ENCODE measurements at places on chromosomes 3 and 15. TPM values are rescaled to one million over a fixed set of nuclear protein-coding genes. Genes with fewer than 3 reads are reported as not detected.

The ASB14 gene
- total RNA-seq: not detected

GRCh38 chr15:80174017-80174746 is 21.4 kb downstream of the FAH start:
- DNase-seq: no peak

GRCh38 chr15:70086636-70087035 is 11.1 kb downstream of the TLE3 start:
- DNase-seq: no peak

DNA sequence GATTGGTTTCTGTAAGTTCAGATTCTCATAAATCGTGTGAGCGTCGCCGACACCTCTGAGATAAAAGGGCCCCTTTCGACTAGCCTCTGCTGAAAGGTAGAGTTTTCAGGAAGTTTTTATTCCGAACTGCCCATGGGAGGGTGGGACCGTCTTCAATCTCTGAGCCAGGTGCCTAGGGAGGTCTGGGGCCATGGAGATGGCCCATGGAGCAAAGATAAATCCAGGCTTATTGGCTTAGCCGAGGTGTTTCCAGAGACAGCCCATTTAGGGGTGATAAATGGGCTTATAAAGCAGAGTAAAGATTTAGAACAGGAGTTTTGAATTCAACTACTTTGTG is 442 bp downstream of the QTRT2 start:
- no peak for DNase-seq

- DNase-seq: no peak
Measured at GRCh38 chr3:4709341-4709740, 216.2 kb downstream of the ITPR1 start.

DNA sequence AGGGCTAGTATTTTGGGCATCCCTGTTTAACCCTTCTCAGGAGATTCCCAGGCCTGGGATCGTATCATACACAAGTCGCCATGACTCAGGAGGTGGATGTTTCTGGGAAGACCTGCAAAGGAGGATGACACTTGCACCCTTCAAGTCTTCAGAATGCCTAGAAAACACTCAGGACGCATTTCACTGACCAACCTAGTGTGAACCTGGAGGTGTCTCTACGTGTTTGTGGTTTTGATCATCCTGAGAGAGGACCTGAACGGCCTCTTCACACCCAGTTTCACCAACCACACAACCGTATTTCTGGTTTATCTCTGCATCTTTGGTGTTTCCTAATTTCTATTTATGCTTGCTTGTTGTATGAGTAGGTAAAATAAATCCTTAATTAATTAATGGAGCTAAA is 2.8 kb upstream of the CLDND1 start:
- no peak for DNase-seq
